CD4-positive, alpha-beta T cell treated with Interferon alpha-2 for 1 hour (primary cell): ENCODE measurements at places on chromosomes 4 and X.

DNA sequence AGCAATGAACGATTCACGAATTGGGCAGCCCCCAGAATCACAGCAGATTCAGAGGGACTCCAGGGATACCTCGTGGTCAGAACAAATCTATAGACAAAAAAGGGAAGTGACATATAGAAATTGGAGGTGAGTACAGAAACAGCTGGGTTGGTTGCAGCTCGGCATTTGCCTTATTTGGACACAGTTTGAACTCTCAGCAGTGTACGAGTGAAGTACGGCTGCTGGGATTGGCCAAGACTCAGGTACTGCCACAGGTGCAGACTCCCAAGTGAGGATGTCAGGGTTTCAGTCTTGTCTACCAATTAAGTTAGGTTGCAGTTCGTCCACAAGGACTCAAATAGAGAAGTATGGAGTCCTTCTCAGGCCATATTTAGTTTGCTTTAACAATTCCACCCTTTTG, 28.2 kb downstream of the HTT-AS start:
- peak; percentile 47 for DNase-seq

DNA sequence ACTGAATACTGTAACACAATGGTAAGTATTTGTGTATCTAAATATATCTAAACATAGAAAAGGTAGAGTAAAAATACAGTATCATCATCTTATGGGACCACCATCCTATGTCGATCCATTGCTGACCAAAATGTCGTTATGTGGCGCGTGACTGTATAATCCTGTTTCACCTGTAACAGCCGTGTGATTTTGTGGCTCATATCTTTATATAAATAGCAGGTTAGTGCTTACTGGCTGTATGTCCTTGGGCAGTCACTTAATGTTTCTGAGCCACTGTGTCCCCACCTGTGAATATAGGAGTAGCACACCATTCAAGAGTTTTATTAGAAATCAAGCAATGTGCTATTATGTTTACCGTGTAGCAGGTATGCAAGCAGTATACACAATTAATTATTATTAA, 226.2 kb upstream of the FAT1 start:
- no peak for DNase-seq

DNA sequence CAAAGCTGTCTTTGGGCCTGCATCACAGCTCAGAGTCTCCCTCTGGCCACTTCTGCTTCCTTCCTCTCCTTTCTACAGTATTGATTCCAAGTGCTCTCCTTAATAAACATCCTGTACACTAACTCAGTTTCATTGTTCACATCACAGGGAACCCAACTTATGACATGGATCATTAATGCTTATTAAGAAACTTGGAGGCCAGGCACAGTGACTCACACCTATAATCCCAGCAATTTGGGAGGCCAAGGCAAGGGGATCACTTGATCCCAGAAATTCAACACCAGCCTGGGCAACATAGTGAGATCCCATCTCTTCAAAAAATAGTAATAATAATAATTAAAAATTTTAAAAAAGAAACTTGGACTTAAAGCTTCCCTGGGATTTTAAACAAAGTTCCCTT, 89.2 kb upstream of the EFHC2 start:
- no peak for DNase-seq

DNA sequence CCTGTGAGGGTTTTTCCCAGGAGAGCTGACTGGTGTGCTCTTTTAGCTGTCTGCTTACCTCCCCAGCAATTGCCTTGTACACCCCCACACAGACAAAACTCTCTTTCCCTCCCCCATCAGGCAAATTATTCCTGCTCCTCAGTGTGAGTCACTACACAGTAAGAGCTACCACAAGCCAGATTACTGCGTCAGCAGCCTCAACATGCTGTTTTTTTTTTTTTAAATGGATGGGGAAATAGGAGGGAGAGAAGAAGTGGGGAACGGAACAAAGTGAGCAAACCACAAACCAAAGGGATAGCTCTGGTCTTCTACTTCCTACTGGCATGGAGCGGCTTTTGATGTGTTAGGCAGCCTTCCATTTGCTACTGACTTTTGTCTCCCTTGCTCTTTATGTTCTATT, 107.5 kb upstream of the ACSL4 start:
- DNase-seq = peak; percentile 29

DNA sequence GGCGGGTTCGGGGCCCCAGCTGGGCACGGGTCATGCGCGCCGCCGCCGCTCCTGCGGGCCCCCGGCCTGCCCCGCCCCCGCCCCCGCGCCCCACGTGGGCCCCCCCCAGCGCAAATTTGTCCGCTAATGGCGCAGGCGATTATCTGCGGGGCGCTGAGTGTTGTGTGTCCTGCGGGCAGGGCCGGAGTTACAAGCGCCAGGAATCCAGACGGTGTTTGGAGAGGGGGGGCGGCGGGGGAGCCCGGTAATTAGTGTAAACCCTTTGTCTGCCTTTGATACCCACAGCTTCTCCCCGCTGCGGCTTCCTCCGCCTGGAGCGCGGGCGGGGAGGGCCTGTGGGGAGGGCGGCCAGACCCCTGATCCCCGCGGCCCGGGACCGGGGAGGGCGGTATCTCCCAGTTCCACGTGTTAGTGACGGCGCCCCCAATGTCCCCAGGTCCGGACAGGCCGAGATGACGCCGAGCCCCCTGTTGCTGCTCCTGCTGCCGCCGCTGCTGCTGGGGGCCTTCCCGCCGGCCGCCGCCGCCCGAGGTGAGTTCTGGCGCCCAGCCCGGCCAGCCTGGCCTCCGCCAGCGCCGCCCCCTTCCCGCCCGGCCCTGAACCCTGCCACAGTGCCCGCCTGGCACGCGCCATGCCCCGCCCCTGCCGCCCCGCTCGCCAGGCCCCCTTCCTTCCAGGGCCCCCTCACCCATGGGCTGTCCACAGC, 761 bp downstream of the FGFRL1 start:
- peak; percentile 46 for DNase-seq
